ENCODE measurements at places on chromosomes 3 and 15.

GRCh38 chr3:44334326-44334725, 4.2 kb upstream of the TCAIM start:
- no peak for DNase-seq

- DNase-seq = no peak
Observed at GRCh38 chr15:33158366-33158765, 36.1 kb downstream of the FMN1 start.

DNA sequence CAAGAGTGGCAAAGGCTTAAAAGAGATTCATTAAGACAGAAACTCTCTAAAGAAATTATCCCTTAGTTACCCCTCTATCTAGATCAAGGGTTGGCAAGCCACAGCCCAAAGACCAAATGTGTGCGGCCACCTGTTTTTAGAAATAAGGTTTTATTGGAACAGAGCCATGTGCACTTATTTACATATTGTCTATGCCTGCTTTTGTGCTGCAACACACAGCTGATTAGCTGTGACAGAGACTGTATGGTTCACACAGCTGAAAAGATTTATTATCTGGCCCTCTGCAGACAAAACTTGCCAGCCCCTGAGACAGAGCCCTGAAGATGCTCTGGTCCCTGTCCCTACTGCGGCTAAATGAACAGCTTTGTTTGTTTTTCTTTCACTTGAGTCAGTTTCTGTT, 88.1 kb downstream of the ADAMTS9 start:
- no peak for DNase-seq

GRCh38 chr15:40217166-40217824, 21.6 kb upstream of the PAK6 start:
- peak; percentile 19 for DNase-seq

DNA sequence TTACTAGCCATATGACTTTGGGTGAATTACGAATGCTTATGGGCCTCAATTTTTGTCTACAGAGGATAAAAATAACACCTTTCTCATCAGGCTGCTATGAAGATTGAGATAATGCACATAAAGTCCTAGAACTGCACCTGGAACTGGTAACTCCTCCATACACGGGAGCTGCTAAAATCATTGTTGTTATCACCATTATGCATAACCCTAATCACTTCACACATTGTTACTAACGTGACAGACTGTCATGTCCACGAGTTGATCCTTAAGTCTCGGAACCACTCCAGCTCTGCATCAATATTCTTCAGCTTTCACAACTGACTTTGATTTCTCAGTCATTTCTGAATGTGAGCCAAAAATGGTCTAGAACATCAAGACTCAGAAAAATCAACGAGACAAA, 64.1 kb downstream of the RFTN1 start:
- no peak for DNase-seq

DNA sequence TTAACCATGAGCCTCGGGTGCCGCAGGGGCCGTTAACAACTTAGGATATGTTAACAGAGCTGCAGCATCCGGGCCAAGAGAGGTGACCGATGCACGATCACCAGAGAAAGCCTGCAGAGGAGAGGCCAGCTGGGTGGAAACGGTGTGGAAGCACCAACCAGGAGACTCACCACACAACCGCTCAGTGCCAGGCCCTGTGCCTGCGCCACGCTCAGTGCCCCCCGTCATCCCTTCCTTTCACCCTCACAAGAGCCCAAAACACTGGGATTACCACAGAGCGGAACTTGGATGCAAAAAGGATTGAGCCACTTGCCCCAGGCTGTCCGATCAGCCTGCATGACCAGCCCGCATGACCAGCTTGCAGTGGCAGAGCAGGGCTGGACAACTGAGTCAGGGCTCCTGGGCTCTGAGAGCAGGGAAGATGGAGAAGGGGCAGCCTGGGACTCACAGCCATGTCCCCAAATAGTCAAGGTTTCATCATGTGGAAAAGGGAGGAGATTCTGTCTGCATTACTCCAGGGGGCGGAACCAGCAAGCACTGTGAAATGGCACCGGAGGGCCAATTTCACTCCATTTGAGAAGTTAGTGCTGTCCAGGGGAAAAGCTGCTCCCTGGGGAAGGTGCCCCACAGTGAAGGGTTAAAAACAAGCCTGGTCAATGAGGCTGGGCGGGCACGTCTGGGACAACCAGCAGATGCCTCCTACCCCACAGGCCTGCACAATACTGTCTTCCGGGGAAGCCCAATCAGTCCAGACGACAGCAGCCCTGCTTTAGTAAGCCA, 156.8 kb downstream of the ATP10A start:
- no peak for DNase-seq

GRCh38 chr3:11071096-11071755, 78.7 kb downstream of the SLC6A1 start:
- no peak for DNase-seq

DNA sequence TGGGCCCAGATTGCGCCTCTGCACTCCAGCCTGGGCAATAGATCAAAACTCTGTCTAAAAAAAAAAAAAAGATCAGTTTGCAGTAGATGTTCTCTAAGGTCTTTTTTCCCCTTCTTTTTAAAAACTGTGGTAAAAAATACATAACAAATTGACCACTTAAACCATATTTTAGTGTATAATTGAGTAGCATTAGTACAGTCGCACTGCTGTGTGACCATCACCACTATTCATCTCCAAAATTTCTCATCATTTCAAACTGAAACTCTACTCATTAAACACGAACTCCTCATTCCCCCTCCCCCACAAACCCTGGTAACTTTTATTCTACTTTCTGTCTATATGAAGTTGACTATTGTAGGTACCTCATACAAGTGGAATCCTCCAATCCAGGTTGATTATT, 160.3 kb downstream of the PEX5L start:
- no peak for DNase-seq

- no peak for DNase-seq
Observed at GRCh38 chr3:161409069-161409468, 37.8 kb upstream of the SPTSSB start.

GRCh38 chr15:38886315-38887163, 321.9 kb upstream of the RASGRP1 start:
- no peak for DNase-seq

GRCh38 chr3:115286529-115287197, 139.6 kb upstream of the ZBTB20 start:
- no peak for DNase-seq

- DNase-seq = no peak
Observed at GRCh38 chr3:33171580-33171979, 47.0 kb downstream of the SUSD5 start.

- no peak for DNase-seq
Observed at GRCh38 chr3:42035816-42036482, 55.2 kb upstream of the TRAK1 start.

DNA sequence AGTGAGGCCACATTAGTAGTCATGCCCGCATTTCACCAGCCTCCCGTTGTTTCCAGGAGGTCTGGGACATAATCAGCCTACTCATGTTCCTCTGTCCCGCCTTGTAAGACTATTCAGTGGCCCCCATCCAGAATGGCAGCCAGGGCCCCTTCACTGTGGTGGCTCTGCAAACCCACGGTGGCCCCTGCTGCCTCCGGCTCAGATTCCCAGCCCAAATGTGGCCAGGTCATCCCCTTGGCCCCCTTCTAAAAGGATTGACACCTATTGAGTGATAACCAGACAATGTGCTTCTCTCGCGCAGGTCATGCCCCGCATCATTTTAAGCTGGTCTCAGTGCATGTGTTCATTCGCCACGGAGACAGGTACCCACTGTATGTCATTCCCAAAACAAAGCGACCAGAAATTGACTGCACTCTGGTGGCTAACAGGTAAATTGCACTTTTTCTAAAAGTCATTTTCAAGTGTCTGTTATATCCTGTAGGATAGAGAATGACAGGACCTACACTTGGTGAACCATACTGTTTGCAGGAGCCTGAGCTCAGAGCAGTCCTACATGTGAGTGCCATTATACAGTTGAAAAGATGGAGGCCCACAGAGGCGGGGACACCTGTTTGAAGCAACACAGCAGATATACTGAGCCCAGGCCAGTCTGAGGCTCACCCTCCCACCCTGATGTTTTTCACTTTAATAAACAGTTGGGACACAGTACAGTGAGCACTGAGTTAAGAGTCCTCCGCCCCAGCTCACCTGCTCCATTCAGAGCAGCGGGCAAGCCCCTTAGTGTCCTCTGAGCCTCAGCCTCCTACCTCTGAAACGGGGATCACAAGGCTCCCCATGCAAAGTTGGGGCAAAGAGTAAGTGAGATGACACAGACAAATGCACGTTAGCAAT, 47.7 kb downstream of the PXYLP1 start:
- DNase-seq = no peak

DNA sequence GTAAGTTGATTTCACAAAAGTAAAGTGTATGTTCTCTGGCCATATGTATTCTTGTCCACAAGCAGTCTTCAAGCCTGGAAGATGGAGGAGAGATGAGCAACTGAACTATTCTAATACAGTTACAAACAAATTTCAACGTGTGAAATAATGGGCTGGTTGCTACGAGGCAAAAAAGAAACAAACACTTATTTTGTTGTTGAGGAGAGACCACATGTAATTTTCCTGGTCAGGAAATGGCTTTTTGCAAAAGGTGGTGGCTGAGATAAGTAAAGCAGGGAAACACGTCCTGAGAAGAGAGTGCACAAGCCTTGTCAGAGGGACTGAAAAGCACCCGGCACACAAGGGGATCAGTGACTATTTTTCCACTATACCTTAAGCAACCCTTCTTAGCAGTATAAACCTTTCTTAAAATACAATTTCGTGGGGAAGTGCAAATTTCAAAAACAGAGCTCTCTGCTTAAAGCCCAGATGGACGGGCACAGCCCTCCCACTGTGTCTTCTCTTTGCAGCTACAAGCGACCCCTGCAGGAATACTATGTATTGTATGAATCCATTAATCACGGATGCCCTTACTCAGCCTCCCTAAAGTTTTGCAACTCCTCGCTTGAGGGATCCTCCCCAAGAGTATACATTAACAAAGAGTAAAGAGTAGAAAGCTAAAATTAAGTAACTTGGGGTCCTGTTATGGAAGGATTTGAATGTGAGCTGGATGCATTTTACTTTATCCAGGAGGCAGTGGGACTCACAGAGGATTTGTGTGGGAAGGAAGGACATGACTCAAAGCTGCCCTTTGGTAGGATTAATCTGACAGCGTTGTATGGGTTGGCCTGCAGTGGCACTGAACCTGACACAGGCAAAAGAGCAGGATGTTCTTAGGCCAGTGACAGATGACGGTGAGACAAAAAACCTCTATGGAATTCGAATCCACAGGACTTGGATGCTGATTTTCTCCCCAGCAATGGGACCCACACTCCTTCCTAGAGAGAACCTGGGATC, 253.7 kb downstream of the IL5RA start:
- no peak for DNase-seq

DNA sequence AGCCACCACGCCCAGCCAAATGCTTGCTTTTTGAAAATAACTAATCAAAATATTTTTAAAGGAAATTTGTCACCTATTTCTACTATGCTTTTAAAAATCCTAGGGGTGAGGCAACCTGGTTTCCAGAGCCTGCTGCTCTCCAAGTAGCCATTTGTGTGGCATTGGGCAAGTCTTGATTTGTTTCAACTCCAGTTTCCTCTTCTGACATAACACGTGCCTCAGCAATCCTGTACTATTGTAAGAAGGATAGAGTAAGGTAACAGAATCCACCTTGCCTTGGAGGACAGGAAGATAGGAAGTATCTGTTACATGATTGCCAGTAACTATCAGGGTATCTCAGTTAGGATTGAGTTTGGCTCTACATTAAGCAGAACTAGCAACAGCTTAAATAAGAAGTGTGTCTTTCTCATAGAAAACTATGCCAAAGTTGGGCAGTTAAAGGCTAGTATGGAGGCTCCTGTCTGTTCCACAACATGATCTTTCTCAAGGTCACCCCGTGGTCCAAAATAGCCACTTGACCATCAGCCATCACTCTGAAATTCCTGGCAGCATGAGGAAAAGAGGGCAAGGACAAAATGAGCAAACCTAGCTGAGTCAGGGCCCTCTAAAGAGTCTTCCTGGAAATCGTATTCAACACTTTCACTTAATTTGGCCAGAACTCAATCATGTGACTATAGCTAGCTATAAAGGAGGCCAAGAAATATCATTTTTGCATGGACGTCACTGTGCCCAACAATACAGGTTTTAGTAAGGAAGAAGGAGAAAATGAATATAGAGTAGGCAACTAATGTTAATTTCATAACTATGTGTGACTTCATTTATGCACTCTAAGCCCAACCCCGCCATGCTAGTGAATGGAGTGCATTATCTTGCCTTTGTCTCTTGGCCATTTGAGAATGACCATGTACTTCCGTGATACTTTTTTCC, 66.1 kb downstream of the HMG20A start:
- no peak for DNase-seq

All from T follicular helper cell (primary cell).